RWPE2 (cell line): ENCODE measurements at places on chromosomes 2 and 18.

GRCh38 chr18:7116792-7117389, 706 bp downstream of the LAMA1 start:
- peaks cover 32% of the 10 kb centered on the region for H3K27me3 ChIP-seq
- no peaks in the 10 kb centered on the region for H3K4me1 ChIP-seq
- H3K27ac ChIP-seq, result no peak overlapping the region
- H3K4me3 ChIP-seq, result peak overlapping the region; percentile 37
- no peaks in the 10 kb centered on the region for H3K36me3 ChIP-seq

DNA sequence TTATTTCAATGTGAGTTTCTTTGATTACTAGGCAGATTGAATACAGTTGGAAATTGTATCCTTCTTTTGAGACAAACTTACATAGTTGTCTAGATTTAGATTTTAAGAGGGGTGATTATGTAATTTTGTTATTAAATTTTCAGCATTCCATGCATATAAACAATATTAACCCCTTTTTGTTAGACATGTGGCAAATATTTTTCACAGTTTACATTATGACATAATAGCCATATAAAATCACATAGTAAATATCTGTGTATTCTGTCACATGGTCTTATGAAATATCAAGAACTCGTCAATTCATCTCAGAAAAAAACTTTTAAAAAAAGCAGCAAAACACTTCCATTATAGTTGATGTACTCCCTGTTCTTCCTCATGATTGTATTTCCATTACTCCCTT, 243.8 kb downstream of the CYP26B1 start:
- H3K27me3 ChIP-seq, result no peaks in the 10 kb centered on the region
- H3K4me3 ChIP-seq, result no peak overlapping the region
- no peak overlapping the region for H3K27ac ChIP-seq
- DNase-seq, result no peak
- no peaks in the 10 kb centered on the region for H3K4me1 ChIP-seq

- no peaks in the 10 kb centered on the region for H3K27me3 ChIP-seq
- H3K4me3 ChIP-seq, result no peak overlapping the region
- no peak overlapping the region for H3K27ac ChIP-seq
- H3K36me3 ChIP-seq, result no peaks in the 10 kb centered on the region
- DNase-seq, result no peak
These were observed 50.9 kb downstream of the FBXO48 start for GRCh38 chr2:68416081-68416675.

- no peaks in the 10 kb centered on the region for H3K36me3 ChIP-seq
- no peaks in the 10 kb centered on the region for H3K4me1 ChIP-seq
- no peak overlapping the region for H3K27ac ChIP-seq
- H3K4me3 ChIP-seq, result no peak overlapping the region
These were observed 183.2 kb downstream of the EPHA4 start for GRCh38 chr2:221388891-221389290.

- H3K27me3 ChIP-seq, result no peaks in the 10 kb centered on the region
- no peak for DNase-seq
- H3K27ac ChIP-seq, result no peak overlapping the region
- peaks cover 19% of the 10 kb centered on the region for H3K4me1 ChIP-seq
These were observed 68.1 kb upstream of the DAPL1 start for GRCh38 chr2:158726911-158727592.

DNA sequence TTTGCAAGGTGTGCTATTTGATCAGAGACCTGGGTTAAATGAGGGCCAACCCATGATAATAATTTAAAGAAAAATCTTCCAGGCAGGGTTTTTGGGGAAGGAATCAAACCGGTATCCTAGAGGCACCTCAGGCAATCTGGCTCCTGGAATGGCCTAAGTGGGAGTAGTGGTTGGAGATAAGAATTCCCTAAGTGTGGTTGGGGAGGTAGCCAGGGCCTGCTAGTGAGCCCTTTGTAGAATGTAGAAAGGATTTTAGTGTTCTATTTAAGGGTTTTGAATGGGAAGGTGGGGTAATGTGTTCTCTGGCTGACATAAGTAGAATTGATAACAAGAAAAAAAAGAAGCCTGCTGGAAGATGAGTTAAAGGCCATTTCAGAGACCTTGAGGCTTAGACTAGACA, 422.2 kb downstream of the XIRP2 start:
- H3K4me1 ChIP-seq, result no peaks in the 10 kb centered on the region
- no peak overlapping the region for H3K27ac ChIP-seq
- DNase-seq, result no peak

DNA sequence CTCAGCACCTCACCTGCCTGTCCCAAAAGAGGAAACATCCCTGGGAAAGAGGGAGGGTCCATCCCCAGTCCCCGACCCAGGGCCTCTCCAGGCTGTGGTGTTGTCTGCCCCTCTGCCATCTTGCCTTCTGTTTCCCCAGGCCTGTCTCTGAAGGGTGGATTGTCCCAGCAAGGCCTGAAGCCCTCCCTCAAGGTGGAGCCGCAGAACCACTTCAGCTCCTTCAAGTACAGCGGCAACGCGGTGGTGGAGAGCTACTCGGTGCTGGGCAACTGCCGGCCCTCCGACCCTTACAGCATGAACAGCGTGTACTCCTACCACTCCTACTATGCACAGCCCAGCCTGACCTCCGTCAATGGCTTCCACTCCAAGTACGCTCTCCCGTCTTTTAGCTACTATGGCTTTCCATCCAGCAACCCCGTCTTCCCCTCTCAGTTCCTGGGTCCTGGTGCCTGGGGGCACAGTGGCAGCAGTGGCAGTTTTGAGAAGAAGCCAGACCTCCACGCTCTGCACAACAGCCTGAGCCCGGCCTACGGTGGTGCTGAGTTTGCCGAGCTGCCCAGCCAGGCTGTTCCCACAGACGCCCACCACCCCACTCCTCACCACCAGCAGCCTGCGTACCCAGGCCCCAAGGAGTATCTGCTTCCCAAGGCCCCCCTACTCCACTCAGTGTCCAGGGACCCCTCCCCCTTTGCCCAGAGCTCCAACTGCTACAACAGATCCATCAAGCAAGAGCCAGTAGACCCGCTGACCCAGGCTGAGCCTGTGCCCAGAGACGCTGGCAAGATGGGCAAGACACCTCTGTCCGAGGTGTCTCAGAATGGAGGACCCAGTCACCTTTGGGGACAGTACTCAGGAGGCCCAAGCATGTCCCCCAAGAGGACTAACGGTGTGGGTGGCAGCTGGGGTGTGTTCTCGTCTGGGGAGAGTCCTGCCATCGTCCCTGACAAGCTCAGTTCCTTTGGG, 47.2 kb downstream of the BOLA3 start:
- no peak for DNase-seq
- no peak overlapping the region for H3K27ac ChIP-seq
- peaks cover 47% of the 10 kb centered on the region for H3K36me3 ChIP-seq

GRCh38 chr2:105553538-105554196, 154.8 kb upstream of the FHL2 start:
- no peak for DNase-seq
- peaks cover 11% of the 10 kb centered on the region for H3K4me1 ChIP-seq
- H3K27ac ChIP-seq, result peak overlapping the region; percentile 1
- no peaks in the 10 kb centered on the region for H3K27me3 ChIP-seq
- H3K4me3 ChIP-seq, result no peak overlapping the region

GRCh38 chr2:135965756-135966155, 19.7 kb downstream of the DARS1 start:
- H3K27ac ChIP-seq, result no peak overlapping the region
- H3K4me1 ChIP-seq, result peaks cover 15% of the 10 kb centered on the region
- DNase-seq, result no peak
- H3K4me3 ChIP-seq, result no peak overlapping the region
- H3K27me3 ChIP-seq, result no peaks in the 10 kb centered on the region

- no peak for DNase-seq
- H3K4me1 ChIP-seq, result no peaks in the 10 kb centered on the region
- H3K27me3 ChIP-seq, result no peaks in the 10 kb centered on the region
- no peak overlapping the region for H3K4me3 ChIP-seq
- no peaks in the 10 kb centered on the region for H3K36me3 ChIP-seq
- no peak overlapping the region for H3K27ac ChIP-seq
These were observed 238.1 kb upstream of the EPHA4 start for GRCh38 chr2:221810245-221810644.

DNA sequence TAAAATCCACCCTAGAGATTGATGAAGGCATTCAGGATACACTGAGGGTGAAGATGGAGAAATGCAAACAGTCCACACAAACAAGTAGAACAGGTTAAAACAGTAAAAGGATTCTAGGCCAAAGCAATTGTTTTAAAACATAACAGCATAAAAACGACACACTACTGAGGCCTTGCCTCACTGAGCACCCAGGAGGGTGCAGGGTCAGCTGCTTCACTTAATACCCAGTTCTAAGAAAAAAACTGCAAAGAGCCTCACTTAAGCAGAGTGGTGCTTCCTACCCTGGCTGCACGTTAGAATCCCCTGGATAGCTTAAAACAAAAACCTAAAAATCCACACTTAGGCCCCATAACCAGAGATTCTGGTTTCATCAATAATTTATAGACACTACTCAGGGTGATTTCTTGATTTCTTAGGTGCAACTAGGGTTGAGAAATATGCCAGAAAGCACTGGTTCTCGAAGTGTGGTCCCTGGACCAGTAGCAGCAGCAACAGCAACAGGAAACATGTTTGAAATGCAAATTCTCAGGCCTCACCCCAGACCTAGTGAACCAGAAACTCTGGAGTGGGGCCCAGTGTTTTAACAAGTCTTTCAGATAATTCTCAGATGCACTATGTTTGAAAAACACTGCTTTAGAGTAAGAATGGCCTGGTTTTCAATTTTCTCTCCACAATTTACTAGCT, 279.1 kb downstream of the ZEB2 start:
- H3K4me3 ChIP-seq, result no peak overlapping the region
- no peaks in the 10 kb centered on the region for H3K4me1 ChIP-seq
- H3K27me3 ChIP-seq, result no peaks in the 10 kb centered on the region
- no peak overlapping the region for H3K27ac ChIP-seq

DNA sequence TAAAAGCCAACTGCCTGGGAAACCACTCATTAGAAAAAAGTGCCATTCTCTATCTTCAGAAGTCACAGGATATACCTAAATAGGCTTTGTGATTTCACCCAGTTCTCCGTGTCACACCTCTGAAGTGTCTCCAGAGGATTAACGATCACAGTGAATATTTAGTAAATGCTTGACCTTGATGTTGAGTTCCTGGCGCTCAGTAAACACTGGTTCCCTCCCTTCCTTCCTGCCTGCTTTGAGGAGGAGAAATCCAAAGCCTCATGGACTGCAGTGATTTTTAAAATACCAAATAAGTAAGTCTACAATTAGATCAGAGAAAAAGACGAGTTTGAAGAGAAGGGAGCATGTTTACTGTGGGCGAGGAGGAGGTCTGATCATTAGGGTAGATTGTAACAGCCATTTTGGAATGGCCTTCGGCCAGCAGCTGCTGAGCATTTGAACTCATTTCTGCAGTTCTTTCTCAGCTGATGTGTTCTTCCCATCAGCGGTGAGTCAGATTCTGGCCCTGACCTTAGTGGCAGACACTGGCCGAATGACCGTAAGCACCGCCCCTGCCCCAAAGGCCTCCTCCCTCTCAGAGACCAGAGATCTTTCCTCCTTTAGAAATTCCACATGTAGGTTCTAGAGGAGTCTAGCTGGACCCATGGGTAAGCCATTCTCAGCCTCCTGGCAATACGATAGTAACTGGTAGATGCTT, 62.1 kb upstream of the SLC16A14 start:
- no peak overlapping the region for H3K4me3 ChIP-seq
- no peaks in the 10 kb centered on the region for H3K36me3 ChIP-seq
- H3K4me1 ChIP-seq, result no peaks in the 10 kb centered on the region
- no peak overlapping the region for H3K27ac ChIP-seq
- no peaks in the 10 kb centered on the region for H3K27me3 ChIP-seq

- H3K27ac ChIP-seq, result no peak overlapping the region
- DNase-seq, result no peak
- no peaks in the 10 kb centered on the region for H3K4me1 ChIP-seq
- no peak overlapping the region for H3K4me3 ChIP-seq
- H3K36me3 ChIP-seq, result no peaks in the 10 kb centered on the region
- H3K27me3 ChIP-seq, result no peaks in the 10 kb centered on the region
These were observed 201.5 kb upstream of the BOD1L2 start for GRCh38 chr18:56945171-56946083.

DNA sequence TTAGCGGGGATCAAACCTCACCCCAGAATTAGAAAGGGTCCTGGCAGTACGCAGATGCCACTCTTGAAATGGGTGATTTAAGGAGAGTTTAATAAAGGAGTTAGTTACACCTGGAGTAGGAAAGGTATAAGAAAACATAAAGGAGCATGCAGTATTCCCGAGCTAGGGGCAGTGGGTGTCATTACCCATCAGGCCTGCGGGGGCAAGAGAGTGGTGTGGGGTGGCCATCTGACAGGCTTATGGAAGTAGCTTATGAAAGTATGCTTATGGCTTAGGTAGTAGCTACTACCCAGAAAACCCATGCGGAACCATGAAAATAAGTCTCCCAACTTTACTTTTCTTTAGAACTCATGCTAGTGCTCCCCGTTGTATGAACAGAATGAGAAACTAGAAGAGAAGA, 568.9 kb upstream of the ACVR2A start:
- no peaks in the 10 kb centered on the region for H3K27me3 ChIP-seq
- no peak for DNase-seq
- H3K4me3 ChIP-seq, result no peak overlapping the region
- no peak overlapping the region for H3K27ac ChIP-seq
- H3K36me3 ChIP-seq, result no peaks in the 10 kb centered on the region

- H3K27me3 ChIP-seq, result no peaks in the 10 kb centered on the region
- DNase-seq, result no peak
- no peak overlapping the region for H3K4me3 ChIP-seq
- H3K4me1 ChIP-seq, result no peaks in the 10 kb centered on the region
- no peak overlapping the region for H3K27ac ChIP-seq
These were observed 219.0 kb downstream of the MYO3B start for GRCh38 chr2:170396799-170397459.

DNA sequence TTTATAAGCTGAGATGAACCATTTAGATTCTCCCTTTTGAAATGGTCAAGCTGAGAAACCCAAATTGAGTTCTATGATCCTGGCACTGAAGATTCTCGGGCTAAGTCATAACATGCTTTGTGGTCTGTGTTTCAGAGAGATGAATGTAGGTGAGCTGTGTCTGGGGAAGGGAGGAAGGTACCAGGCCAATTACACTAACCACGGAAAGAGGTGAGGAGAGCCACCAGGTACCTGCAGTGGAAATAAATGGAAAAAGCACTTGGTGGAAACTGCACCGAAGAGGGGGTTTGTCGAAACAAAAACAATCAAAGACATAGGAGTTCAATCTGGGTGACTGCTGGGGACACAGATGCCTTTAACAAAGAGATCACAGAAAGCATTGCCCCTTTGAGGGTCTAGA, 963 bp upstream of the MRPL44 start:
- H3K27ac ChIP-seq, result peak overlapping the region; percentile 38
- H3K27me3 ChIP-seq, result no peaks in the 10 kb centered on the region
- DNase-seq, result no peak
- peaks cover 41% of the 10 kb centered on the region for H3K4me1 ChIP-seq
- peaks cover 28% of the 10 kb centered on the region for H3K36me3 ChIP-seq

DNA sequence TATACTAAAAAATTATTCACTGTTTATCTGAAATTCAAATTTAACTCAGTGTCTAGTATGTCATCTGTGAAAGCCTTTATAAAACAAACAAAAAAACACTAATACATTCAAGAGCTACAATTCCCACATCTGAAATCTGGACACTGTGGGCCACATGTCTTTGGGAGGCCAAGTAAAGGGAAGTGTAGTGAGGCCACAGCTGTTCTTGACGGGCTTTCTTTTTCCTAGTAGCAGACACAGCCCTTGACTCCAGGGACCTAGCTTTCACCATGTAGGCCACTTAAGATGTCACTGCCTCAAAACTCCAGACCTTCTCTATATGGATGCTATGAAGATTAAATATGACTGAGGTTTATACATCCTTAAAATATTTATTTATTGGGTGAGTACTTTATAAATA, 91.1 kb downstream of the RBMS1 start:
- H3K4me1 ChIP-seq, result peaks cover 80% of the 10 kb centered on the region
- no peak for DNase-seq
- H3K27me3 ChIP-seq, result no peaks in the 10 kb centered on the region
- H3K4me3 ChIP-seq, result no peak overlapping the region
- H3K27ac ChIP-seq, result peak overlapping the region; percentile 6

GRCh38 chr2:106972782-106973181, 86.8 kb upstream of the ST6GAL2 start:
- no peaks in the 10 kb centered on the region for H3K36me3 ChIP-seq
- no peak for DNase-seq
- no peaks in the 10 kb centered on the region for H3K4me1 ChIP-seq
- no peak overlapping the region for H3K27ac ChIP-seq
- no peaks in the 10 kb centered on the region for H3K27me3 ChIP-seq
